ENCODE measurements at places on chromosomes 2 and 18.

DNA sequence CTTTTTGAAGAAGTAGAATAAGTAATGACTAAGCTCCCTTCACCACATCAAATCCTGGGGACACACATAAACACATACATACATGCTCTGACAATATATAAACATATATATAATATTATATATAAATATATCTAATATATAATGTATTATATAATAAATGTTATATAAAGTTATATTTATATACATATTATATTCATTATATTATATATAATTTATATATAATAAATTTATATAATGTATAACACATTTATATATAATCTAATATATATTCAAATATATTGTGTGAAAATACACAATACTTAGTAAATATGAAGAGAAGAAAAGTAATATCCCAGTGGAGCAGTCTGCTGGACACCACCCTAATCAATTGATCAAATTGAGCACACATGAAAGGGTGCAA lies 2177.9 kb upstream of the CELF4 start:
- DNase-seq: no peak

- no peak for DNase-seq
Measured at GRCh38 chr2:208556983-208557484, 150.4 kb downstream of the PTH2R start.

DNA sequence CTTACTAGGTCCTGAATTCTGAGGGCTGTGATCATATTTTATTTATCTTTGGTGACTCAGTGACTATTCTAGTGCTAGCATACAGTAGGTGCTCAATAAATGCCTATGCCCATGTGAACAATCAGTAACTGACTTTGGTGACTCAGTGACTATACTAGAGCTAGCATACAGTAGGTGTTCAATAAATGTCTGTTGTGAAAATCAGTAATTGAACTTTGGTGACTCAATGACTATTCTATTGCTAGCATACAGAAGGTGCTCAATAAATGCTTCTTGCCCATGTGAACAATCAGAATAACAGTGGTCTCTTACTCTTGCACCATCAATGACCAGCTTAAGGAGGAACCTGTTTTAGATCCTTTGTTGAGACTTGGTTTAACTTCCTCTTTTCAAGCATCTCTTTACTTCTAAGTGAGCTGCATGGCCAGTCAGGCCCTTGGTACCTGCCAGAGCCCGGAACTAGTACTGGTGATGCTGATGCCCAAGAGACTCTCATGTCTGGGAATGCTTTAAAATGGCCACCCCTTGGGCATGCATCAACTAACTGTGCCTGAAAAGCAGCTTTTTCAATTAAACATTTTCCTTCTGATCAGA lies 214.9 kb upstream of the SPRED2 start:
- DNase-seq: no peak

DNA sequence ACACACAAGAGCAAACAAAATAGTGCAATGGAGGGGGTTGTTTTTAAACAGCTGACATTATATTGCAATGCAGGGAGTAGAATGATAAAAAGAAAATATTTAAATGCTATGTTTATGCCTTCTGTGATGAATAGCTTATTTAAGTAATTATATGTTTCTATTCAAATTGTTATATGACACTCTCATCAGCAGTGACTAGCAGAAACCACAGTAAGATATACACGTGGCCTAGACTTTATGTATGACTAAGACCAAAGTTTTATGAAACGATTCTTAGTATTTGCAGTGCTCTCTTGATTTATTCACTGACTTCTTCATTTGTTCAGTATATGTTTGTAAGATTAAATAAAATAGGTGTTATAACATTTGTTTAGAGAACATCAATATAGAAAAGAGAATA lies 26.1 kb upstream of the C1D start:
- no peak for DNase-seq

- DNase-seq: no peak
Measured at GRCh38 chr2:159010340-159010739, 41.9 kb downstream of the TANC1 start.

DNA sequence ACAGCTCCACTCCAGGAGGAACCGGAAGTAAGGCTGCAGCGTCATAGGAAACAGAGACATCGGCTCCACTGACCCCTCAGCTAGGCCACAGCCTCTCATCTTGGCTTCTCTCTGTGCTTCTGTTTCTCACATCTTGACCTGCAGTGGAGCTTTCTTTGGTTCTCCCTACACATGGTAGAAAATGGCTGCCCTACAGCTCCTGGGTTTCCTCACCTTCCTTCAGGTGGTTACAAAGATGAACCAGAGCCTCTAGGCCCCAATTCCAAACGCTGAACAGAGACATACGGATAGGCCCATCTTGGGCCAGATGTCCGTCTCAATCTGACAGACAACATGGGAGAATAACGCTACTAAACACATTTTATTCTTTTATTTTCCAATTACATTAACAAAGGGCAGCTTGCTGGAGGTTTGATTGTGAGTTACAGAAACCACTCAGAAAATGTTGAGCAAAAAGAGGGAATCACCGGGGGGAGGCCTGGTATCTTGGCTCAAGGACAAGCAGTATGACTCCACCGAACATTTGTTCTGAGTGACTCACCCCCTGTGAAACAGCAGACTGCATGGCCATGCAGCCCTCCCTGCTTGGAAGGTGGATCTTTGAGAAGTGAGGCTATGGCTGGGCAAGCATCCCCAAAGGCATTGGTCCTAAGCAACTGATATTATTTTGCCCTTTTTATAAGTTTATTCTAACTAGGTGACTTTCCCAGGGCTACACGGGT lies 303.5 kb downstream of the CDCA7 start:
- no peak for DNase-seq

DNA sequence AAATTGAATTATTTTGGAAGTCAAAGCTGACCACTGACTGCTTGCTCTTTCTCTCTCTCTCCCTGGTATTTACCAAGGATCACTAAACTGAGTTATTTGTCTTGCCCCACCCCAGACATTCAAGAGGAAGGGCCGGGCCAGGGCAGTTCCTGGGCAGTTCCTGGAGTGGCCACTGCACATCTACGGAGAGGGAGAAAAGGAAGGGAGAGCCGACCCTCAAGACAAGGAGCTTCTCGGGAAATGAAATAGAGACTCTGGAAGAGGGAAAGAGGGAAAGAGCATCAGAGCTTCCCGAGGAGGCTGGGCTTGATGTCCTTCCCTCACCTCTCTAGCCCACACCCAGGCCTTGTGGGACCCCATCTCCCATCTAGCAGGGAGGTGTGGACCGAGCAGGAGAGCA lies 83.1 kb downstream of the SEPTIN10 start:
- no peak for DNase-seq

DNA sequence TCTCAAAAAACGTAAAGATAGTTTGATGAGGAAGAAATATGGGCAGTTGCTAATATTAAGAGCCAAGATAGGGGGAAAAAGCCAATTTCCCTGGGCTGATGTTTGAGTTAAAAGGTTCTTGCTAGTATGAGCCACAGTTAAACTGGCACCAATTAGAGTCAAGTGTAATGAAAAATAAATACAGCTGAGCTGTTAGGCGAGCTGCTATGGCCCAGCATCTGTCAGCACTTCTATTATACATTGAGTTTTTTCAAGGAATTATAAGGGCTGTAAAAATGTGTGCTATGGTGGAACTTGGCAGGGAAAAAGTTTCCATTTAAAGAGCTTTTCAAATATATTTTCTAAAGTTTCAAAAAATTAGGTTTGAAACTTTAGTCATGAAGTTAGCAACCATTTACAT lies 279.6 kb downstream of the CYRIA start:
- DNase-seq: no peak

- DNase-seq: no peak
Measured at GRCh38 chr2:119719261-119719627, 40.2 kb downstream of the TMEM177 start.

DNA sequence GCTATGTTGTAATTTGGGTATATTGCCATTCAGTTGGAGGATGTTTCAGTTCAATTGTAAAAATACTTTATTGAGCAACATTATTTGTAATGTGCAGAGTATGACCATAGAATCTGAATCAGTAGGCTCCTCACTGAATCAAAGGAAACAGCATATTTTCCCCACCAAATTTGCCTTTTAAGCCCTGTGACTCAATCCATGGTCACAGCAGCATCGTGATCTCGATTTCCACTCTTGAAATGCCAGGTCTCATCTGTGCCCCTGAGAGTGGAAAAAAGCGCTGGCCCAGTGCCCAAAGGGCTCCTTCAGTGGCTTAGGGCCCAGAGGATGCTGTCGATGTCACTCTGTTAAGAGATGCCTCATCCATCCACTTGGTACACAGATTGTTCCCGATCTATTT lies 57.5 kb downstream of the FHOD3 start:
- no peak for DNase-seq

- DNase-seq: no peak
Measured at GRCh38 chr2:207881902-207882301, 112.2 kb upstream of the FZD5 start.

GRCh38 chr2:240459401-240460252 lies 24.2 kb downstream of the GPC1 start:
- no peak for DNase-seq

GRCh38 chr2:557635-558301 lies 119.4 kb downstream of the TMEM18 start:
- DNase-seq: no peak

DNA sequence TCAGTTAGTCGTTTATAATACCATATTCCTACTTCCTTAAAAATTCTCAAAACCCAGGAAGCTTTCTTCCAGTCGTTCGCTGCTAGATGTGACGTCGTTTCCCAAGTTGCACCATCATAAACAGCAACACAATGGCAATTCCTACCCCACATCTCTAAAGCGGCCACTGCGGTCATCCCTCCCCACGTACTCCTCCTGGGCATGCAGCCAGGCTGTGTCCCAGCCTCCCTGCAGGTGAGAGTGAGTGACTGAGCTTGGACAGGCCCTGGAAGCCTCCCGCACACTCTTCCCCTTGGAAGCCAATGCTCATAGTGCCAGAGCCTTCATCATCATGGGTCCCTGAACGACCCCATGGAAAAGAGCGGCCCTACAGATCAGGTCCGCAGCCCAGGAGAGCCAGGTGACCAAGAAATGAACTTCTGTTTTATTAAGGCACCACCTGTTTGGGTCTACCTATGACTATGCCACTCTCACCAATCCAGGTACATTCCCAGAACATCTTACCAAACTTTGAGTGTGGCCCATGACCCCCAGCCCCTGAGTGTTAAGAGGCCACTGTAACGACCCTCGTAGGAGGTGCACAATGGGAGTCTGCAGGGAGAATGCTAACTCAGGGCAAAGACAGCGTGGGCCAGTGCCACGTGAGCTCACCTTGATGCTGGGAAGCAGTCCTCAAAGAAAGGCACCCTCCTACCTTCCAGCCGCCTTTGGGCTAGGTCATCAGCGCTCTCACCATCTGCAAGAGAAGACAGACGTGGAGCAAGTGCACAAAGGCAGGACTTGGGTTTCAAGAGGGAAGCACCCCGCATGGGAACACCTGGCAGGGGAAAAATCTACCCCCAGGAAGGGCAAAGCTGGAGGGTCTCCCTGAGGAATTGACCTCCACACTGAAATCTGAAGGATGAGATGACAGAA lies 74.7 kb upstream of the RAB6C start:
- DNase-seq: no peak

GRCh38 chr2:26179446-26179913 lies 6.6 kb downstream of the GAREM2 start:
- peak; percentile 28 for DNase-seq

GRCh38 chr2:85956646-85957039 lies 67.9 kb upstream of the ST3GAL5 start:
- DNase-seq: no peak

GRCh38 chr2:166627893-166628292 lies 133.8 kb upstream of the SCN7A start:
- DNase-seq: no peak

DNA sequence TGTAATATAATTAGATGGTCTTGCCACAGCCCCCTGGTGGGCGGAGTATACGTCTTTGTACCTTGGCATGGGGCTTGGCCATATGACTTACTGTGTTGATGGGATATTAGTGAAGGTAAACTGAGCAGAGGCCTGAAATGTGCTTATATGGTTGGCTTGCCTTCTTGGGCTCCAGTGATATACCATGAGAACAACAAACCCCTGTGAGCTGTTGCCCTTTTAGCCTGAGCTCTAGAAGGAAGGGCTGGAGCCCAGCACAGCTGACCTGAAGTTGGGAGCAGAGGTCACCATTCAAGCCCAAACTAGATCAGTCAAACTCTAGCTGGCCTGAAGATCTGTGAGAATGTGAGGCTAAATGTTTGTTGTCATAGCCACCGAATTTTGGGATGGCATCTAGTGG lies 75.2 kb upstream of the CD302 start:
- no peak for DNase-seq

- DNase-seq: no peak
Measured at GRCh38 chr2:129056959-129057317, 738.3 kb upstream of the HS6ST1 start.

GRCh38 chr2:85996591-85996990 lies 107.8 kb upstream of the ST3GAL5 start:
- peak; percentile 41 for DNase-seq

DNA sequence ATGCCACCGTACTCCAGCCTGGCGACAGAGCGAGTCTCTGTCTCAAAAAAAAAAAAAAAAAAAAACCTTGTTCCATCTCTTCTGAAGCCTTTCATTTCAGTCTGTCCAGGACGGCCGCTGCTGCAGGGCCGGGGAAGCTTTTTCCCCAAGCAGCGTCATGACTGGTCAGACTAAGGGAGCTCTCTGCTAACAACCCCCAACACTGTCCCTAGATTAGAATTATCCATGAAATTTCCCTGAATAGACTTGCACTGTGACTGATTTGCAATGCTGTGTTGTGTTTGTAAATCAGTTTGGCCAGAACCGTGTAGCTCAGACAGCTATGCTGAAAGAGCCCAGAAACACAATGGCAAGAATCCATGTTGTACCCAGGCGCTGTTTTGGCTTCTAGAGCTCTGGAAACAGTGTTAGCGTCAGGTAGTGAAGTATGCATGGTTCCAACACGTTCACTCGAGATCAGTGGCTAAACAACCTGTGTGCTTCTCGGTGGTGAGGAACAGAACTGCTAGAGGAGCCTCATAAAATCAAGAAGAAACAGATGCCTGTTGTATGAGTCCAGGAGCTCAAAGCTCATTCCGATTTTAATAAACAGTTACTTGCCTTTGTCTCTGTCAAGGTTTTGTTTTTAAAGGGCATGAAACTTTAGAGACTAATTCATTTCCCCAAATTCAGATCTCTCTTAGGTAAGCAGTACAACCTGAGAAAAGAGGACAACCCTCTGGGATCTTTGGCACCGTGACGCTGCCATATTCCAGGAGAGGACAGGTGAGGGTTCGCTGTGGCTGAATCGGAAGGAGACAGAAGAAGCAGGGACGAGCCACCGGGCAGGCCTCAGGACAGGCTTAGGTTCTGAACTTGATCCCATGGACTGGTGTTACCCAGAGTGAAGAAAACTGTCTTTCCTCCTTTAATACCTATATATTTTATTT lies 43.5 kb downstream of the GORASP2 start:
- no peak for DNase-seq

DNA sequence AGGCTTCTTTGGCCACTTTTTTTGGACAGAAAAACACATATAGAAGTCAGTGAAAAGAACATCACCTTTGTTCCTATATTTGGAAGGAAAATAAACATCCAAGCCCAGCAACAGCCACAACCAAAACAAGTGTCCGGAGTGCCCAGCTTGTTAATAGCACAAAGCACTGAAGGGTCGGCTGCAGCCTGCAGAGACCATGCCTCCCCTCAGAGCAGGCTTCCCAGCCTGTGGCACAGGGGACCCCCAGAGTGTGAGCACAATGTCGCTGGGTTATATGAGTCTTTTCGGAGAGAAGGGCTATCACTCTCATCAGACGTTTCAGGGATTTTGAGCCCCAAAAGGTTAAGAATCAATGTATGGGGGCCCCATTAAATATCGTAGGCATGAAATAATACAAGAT lies 6.2 kb upstream of the CIDEA start:
- no peak for DNase-seq

- no peak for DNase-seq
Measured at GRCh38 chr18:13524811-13525210, 201.5 kb downstream of the FAM210A start.

GRCh38 chr18:3305354-3305762 lies 43.4 kb downstream of the MYL12B start:
- DNase-seq: no peak

Measured in globus pallidus (tissue), 1 donor.